Activated naive CD4-positive, alpha-beta T cell (primary cell): ENCODE measurements at places on chromosomes 2 and 18.

- no peak for DNase-seq
Observed at GRCh38 chr2:182018218-182018617, 32.6 kb downstream of the PPP1R1C start.

- no peak for DNase-seq
Observed at GRCh38 chr2:117726747-117727146, 87.7 kb upstream of the DDX18 start.

DNA sequence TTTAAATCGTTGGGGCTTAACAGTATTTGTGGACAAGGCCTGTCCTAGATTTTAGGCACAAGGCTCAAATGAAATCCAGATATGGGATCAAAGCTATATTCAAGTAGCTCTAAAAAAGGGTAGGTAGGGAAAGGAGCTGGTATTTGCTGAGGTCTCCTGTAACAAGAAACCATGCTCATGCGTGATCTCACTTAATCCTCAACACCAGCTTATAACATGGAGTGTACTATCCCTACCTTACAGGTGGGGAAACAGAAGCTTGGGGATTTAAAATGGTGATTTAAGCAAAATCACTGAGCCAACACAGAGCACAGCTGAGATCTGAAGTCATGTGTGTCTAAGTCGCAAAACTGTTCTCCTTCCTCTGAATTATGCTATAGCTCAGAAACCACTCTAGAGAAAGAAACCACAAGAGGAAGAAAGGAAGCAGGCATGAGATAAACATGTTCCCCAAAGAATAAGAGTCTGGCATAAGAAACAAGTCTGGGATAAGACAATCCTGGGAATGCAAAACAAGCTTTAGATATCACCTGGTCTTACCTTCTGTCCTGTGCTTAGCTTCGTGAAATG lies 43.1 kb downstream of the CYRIA start:
- no peak for DNase-seq

DNA sequence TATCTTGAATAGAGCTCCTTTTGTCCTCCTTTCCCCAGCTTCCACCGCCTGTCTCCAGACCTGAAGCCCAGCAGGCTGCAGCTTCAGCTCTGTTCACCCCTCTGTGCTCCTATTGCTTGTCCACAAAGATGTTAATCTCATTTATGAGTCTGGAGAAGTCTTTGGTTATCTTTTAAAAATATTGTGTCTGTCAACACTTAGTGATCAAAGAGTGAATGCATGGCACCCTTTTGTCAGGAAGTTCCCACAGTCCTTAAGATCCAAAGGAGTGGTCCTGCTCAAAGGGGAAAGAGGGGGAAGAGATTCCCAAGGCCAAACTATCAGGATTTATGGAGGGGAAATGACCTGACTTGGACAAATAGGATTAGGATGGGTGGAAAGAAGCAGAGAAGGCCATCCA lies 118.9 kb downstream of the ACAA2 start:
- no peak for DNase-seq

GRCh38 chr2:60998628-60999545 lies 18.6 kb upstream of the PEX13 start:
- no peak for DNase-seq

GRCh38 chr18:2448565-2449151 lies 122.6 kb downstream of the METTL4 start:
- no peak for DNase-seq

- DNase-seq, result no peak
Observed at GRCh38 chr2:64679673-64680425, 26.1 kb upstream of the SERTAD2 start.

- no peak for DNase-seq
Observed at GRCh38 chr2:27638037-27638637, 9.3 kb downstream of the GPN1 start.

GRCh38 chr2:136238286-136239078 lies 120.5 kb upstream of the CXCR4 start:
- no peak for DNase-seq

- no peak for DNase-seq
Observed at GRCh38 chr2:139825726-139826125, 1045.5 kb upstream of the NXPH2 start.

GRCh38 chr2:62706721-62707521 lies 1.4 kb downstream of the EHBP1 start:
- DNase-seq, result no peak

DNA sequence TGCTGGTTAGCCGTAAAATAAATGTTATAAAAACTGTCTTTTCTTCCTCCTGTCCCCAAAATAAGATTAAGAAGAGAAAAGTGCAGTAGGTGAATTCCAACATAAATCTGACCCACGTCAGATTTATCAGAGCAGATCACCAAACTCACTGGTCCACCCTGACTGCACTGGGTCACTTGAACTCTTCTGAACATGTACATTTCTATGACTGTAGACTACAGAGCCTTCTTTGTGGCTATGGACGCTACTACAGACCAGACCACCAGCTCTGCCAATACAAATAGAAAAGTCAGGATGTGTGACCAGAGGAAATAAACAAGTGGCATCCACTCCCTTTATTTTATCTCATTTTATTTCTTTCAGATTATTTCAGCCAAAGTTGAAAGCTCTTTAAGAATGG lies 11.6 kb downstream of the DSG2 start:
- DNase-seq, result no peak

DNA sequence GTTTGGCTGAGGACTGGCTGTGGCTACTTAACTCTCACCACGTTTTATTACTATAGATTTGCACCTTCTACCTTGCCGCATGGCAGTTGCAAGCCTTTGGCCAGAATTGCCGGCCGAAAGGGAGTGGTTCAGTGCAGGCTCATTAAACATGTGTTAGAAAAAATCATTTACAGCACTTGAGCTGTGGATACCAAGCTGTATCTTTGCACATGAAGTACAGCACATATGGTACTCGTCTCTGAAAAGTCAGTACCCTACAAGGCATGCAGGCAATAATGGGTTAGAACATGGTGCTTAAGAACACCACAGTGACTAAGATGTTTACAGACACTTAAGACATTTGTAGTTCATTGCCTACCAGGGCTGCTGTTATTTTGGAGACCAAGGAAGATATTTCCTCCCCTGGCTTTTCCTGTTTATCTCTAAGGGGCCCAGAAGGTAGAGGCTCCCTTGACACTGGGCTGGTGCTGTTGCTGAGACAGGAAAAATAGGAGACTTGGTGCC lies 103.1 kb downstream of the ZNF532 start:
- DNase-seq, result no peak

- DNase-seq, result no peak
Observed at GRCh38 chr2:239394978-239395377, 5.8 kb downstream of the HDAC4 start.

- no peak for DNase-seq
Observed at GRCh38 chr2:111157071-111157661, 36.5 kb downstream of the BCL2L11 start.

DNA sequence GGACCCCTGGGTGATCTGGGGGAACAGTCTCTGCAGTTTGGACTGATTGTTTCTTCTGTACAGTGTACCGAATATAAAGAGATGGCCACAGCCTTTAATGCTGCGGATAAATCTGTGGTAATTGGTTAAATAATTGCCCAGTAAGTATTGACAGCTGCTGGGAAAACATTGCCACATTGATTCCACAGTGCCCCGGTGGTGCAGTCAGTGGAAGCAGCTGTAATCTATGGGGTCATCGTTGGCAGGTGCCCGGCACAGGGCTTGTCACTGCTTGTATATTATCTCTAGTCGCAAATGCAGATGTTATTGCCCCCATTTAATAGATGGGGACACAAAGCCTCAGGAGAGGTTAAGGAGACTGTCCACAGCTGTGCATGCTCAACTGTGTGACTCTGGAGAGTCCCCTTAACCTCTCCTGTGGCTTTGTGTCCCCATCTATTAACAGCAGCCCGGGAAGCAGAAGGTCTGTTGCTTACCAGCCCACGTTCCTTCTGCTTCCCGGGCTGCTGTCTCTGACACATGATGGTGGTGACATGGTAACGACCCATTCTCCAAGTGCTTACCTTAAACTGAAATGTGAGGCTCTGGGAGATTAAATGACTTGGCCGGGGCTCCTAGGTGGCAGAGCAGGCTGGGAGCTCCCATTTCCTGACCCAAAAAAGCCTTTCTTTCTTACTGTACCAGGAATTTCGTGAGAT lies 76.9 kb downstream of the NCK2 start:
- DNase-seq, result no peak

- DNase-seq, result no peak
Observed at GRCh38 chr2:237629188-237629534, 1.8 kb downstream of the LRRFIP1 start.

DNA sequence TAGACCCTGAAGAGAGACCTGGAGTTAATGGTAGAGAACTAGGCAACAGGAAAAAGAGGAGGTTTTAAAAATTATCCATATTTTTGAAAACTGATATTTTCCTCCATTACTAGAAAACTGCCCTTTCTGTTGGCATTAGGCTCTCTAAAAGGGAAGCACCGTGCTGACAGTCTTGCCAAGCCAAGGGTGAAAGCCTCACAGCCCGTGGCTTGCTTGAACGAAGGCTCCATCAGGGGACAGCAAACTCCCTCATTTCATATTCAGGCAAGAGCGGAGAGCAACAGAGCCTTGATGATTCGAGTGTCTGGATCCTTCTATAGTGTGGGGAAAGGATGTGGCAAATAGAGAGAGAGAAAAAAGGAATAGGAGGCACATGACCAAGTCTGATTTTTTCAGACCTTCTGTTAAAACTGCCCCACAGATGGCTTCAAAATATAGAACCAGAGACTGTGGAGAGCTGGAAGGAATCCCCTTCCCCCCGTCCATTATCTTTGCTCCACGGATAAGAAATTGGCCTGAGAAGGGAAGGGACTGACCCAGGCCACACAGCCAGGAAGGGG lies 67.0 kb downstream of the CACNB4 start:
- no peak for DNase-seq

GRCh38 chr2:233000886-233001750 lies 11.9 kb downstream of the NGEF start:
- DNase-seq, result no peak

DNA sequence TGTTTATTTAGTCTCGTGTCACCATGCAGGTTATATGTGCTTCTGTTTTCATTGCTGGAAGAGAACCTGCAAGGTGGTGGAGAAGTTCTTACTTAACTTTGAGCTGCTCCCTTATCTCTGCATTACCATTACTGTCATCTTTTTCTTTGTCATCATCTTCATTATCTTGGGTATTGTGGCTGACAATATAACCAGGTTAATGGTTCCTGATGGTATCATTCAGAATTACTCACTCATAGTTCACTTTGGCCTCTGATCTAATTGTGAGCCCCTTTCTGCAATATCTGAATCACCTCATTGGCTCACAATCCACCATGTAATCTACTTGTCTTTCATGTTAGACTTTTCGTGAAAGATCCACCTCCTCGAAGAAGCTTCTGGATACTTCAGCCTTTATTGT lies 5.0 kb downstream of the CD28 start:
- DNase-seq, result no peak

DNA sequence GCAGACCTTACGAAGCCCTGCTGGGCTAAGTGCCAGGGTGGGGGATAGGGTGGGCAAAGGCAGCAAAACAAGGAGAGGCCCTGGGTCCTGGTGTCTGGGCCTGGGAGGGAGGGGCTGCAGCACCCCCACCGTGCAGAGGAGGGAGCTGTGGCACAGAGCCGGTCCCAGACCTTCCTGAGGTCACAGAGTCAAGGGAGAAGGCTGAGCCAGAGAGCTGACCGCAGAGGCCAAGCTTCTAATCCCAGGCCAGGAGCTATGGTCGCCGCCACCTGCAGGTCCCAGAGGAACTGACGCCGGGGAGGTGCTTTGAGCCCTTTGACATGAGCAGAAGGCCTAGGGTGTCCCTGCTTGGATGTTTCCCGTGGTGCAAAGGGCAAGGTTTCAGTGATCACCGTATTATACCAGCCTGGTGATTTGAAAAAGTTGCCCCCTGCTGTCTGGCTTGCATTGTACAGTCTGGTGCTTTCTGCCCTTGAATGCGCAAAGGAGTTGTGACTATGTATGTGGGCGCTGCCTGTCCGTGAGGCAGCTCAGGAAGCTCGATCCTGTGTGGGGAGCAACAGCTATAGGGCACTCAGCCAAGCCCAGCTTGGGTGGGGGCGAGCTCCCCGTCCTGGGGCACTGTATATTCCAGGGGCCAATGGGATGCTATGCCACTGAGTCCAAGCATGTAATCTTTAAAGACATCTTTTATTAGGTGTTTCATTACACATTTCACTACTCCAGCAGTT lies 44.3 kb downstream of the EDAR start:
- no peak for DNase-seq

GRCh38 chr2:146037334-146037870 lies 1517.5 kb upstream of the ZEB2 start:
- DNase-seq, result no peak

DNA sequence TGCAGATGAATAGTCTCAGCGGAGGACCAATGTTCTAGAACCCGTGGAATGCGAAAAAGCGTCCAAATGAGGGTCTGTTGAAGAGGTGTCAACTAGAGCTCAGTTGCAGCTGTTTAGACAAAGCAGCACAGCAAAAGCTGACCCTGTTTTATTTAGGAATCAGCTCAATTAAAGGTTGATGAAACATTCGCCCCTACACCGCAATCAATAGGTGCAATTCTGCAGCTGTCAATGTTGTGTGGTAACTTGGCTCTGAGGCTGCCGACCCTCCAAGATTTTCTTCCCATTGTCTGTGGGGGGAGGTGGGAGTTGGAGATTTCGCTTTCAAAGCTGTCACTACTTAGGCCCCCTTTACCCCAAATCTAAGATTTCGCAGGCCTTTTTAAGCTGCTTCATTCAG lies 330.0 kb downstream of the ETAA1 start:
- DNase-seq, result no peak

GRCh38 chr18:56003720-56004088 lies 415.7 kb upstream of the TCF4 start:
- no peak for DNase-seq

- DNase-seq, result no peak
Observed at GRCh38 chr2:56531668-56532420, 348.1 kb downstream of the CCDC85A start.

DNA sequence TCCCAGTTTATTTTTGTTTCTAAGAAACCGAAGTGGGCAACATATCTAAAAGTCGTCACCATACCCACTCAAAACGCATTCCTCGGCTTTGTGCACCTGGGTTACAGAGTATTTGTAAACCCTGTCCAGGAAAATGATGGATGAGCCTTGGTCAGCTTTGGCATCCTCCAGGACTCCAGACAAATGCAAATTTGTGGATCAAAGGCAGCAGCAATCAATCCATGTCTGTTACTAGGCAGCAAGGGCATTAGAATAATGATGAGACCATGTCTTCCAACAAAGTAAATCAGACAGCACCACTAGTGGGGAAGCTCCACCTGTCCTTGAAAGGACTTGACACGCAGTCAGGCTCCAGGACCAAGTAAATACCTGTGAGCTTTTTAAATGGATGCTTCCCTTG lies 672.6 kb upstream of the GYPC start:
- no peak for DNase-seq

DNA sequence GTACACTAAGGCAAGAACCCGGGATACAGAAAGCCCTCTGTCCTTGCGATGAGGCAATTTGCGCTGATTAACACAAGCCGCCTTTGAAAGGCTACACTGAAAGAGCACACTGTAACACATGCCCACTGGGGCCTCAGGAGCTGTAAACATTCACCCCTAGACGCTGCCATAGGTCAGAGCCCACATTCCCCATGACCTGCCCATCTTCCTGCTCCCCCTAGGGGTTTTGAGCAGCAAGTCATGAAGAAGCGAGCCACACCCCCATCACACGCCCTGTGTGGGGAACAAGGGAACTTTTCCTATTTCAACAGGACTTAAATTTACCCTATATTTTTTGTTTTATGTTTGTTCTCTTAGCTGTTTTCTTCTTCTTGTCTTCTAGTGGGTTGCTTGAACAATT lies 47.8 kb upstream of the SLC4A10 start:
- no peak for DNase-seq

GRCh38 chr18:76405681-76406356 lies 89.2 kb downstream of the ZNF516 start:
- peak; percentile 47 for DNase-seq
